ENCODE measurements at places on chromosomes 2 and 18. TPM values are rescaled to one million over a fixed set of nuclear protein-coding genes. Genes with fewer than 3 reads are reported as not detected.
A peak's percentile ranks its signal among the peaks of the same experiment; 100 is the strongest.

The PARD6G gene
- 1.8 TPM for total RNA-seq

- DNase-seq = no peak
Measured at GRCh38 chr2:83594241-83595120, 864.6 kb downstream of the SUCLG1 start.

- no peak for DNase-seq
Measured at GRCh38 chr2:73035899-73036711, 35.4 kb downstream of the SFXN5 start.

- DNase-seq = no peak
Measured at GRCh38 chr18:72940986-72941385, 73.2 kb upstream of the NETO1 start.

GRCh38 chr18:10215446-10215845, 239.0 kb upstream of the APCDD1 start:
- no peak for DNase-seq

DNA sequence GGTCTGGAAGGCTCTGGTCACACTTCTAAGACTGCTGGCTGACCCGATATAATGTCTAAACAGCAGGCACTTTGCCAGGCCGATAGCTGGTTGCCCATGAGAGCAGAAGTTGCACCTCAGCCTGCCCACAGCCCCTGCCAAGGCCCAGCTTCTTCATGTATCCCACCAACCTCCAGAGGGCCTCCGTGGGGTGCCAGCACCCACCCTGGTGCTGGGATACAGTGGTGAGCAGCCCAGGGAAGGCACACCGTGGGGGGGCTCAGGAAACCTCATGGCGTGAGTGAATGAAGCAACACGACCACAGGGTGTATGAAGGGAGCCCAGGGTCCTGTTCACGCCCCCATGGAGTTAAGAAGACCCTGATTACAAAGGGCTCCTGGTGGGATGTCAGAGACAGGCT, 16.2 kb upstream of the GLI2 start:
- DNase-seq = no peak

DNA sequence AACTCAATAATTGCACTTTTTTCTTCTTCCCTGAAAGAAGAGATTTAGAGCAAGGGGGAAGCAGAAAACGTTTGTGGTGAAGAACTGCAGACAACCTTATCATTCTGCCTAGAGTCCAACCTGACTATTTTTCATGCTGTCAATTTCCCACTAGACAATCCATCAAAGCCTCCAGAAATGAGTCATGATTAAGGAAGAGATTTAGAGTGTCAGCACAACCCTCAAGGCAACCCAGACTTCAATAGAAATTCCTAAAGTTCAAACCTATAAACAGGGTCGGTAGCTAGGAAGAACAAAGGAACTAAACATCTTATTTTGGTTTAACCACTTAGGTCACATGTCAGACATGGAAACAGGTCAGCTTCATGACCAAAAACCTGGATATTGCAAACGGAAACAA, 86.9 kb downstream of the SLC25A12 start:
- peak; percentile 49 for DNase-seq

DNA sequence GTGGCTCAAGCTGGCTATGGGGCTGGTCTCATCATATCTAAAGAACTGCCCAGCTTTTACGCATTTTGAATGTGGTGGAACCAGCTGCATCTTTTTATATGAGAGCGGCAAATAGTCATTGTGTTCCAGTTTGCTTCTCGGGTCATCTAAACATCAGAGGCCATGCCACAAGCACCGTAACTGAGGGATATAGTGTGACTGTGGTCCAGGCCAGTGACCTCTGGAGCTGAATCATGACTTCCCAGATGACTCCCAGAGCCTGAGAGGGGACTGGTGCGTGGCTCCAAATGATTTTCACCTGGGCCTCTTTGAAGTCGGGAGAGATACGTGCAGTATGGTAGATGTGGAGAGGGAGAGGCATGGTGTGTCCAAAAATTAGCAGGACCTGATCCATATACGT, 271.0 kb downstream of the NEDD4L start:
- DNase-seq = no peak
